ENCODE measurements at places on chromosomes 12 and 14.

DNA sequence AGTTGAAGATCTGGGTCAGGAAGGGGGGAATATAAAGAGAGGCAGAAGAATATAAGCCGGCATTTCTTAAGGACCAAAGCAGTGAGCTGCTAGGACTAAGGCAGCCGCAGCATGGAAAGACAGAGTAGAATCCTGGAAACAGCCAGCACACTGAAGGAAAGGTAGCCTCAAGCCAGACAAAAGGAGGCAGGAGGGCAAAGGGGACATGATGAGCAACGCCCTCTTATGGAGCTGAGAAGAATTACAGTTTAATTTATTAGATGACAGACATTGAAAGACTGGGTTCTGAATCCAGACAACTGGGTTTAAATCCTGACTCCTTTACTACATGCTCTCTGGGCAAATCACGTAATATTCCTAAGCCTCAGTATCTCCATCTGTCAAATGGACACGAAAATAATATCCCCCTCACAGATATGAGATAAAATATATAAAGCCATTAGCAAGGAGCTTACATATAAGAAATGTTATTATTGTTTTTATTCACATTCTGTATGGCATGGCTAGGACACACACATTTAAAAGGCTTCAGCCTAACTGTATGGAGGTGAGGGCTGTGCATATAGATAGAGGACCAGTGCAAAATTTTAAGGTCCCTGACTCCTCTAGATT is 8.1 kb upstream of the PCED1B start:
- DNase-seq, result peak; percentile 30

DNA sequence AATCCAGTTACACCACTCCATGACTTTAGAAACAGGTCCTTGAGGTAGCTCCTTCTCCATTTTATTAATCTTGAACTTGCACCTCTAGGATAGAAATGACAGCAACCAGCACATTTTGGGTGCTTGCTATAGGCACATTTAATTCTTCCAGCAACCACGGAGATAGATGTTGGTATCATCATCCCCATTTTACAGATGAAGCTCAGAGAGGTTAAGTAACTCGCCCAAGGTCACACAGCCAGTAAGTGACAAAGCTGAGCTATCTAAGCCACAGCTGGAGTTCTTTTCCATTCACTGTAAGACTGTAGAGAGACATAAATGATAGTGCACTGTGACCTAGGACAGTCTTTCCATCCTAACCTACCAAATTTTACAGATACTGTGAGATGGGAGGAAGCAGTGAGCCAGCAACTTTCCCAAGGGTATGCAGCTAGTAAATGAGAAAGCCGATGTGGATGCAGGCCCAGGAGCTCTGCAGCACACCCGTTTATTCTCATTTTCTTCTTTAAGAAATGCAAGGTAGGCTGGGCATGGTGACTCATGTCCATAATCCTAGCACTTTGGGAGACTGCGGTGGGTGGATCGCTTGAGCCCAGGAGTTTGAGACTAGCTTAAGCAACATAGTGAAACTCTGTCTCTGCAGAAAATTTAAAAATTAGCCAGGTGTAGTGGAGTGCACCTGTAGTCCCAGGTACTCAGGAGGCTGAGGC is 103.2 kb downstream of the TBX5 start:
- DNase-seq, result no peak

- no peak for DNase-seq
Measured at GRCh38 chr12:54311051-54311450, 10.2 kb upstream of the NFE2 start.

DNA sequence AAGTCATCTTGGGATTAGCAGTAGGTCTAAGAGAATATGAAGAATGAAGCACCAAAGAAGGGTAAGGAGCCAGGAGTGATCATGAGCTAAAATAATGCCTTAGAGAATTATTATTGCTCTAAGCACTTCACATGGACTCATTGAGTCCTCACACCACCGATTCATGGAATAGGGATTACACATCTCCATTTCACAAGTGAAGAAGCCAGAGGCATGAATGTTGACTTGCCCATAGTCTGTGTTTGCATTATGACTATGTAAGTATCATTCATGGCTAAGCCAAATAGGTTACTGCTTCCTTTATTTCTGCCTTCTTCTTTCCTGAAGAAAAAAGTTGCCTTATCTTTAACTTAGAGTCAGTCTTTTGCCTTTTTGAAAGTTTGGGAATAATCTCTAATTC is 99.3 kb upstream of the NEDD1 start:
- DNase-seq, result no peak

- DNase-seq, result no peak
Measured at GRCh38 chr12:41151793-41152192, 36.3 kb upstream of the PDZRN4 start.

DNA sequence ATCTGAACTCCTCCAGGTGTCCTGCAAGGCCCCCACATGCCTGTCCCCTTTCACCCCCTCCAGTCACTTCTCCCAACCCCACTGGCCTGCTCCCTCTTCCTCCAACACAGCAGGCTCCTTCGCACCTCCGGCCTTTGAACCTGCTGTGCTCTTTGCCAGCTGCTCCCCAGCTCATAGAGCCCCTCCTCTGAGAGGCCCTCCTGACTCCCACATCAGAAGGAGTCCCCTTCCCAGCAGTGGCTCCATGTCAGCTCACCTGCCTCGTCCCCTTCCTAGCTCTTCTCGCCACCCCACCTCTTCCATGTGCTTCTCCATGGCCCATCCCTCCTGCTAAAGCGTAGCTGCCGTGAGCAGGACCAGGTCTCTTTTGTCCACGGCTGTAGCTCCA is 22.1 kb downstream of the SCARB1 start:
- no peak for DNase-seq

GRCh38 chr12:67982164-67982563 is 7.1 kb upstream of the IFNG-AS1 start:
- DNase-seq, result no peak

- DNase-seq, result no peak
Measured at GRCh38 chr12:46369474-46370379, 2.8 kb downstream of the SLC38A2 start.

- DNase-seq, result peak; percentile 85
Measured at GRCh38 chr12:132560614-132561426, 49.6 kb downstream of the LRCOL1 start.

- no peak for DNase-seq
Measured at GRCh38 chr14:91945751-91946621, 1.5 kb downstream of the FBLN5 start.

DNA sequence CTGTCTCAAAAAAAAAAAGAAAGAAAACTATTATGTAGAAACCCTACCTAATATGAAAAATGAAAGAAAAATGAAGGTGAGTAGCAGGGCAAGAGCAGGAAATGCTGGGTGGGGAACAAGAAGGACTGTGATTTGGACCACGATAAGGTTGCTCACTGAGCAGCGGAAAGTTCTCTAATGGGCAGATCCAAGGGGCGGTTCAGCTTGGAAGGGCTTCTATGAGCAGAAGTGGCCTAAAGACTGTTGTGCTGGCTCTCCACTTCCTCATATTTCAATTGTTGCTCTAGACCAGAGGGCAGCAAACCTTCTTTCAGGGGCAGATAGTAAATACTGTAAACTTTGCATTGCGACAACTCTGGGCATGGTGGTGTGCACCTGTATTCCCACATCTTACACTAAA is 16.3 kb upstream of the NFYB start:
- no peak for DNase-seq
